T1000 (cell line): ENCODE measurements at places on chromosomes 11 and 22.
A peak's percentile ranks its signal among the peaks of the same experiment; 100 is the strongest.

DNA sequence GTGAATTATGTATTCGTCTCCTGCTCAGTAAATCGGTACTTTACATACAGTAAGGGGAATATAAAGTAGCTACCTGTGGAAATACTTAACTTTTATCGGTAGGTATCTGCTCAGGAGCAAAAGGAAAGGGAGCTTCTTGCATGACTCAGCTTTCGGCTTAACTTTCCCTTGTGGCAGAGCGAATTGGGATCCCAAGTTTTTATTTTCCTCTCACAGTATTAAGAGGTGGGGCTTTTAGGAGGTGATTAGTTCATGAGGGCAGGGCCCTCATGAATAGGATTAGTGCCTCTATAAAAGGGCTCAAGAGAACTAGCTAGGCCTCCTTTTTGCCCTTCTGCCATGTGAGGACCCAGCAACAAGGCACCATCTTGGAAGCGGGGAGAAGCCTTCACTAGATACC lies 18.7 kb downstream of the RCN1 start:
- no peak for DNase-seq

DNA sequence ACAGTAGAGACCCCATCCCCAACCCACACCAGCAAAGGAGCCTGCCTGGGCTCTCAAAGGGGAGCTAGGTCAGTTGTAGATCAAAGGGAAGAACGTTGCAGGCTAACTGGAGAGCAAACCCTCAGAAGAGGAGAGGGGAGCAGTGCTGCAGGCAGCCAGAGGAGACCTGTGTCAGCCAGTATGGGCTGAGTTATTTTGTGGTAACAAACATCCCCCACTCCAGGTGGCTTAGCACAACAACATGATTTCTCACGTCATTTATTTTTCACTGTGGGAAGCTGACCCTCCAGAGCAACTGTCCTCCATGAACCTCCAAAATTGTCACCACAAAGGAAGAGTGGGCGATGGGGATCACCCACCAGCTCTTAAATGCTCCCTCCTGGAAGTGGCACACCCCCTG lies 19.8 kb upstream of the SHANK2 start:
- DNase-seq = no peak

GRCh38 chr11:45964911-45965389 lies 42.5 kb downstream of the LARGE2 start:
- peak; percentile 36 for DNase-seq

DNA sequence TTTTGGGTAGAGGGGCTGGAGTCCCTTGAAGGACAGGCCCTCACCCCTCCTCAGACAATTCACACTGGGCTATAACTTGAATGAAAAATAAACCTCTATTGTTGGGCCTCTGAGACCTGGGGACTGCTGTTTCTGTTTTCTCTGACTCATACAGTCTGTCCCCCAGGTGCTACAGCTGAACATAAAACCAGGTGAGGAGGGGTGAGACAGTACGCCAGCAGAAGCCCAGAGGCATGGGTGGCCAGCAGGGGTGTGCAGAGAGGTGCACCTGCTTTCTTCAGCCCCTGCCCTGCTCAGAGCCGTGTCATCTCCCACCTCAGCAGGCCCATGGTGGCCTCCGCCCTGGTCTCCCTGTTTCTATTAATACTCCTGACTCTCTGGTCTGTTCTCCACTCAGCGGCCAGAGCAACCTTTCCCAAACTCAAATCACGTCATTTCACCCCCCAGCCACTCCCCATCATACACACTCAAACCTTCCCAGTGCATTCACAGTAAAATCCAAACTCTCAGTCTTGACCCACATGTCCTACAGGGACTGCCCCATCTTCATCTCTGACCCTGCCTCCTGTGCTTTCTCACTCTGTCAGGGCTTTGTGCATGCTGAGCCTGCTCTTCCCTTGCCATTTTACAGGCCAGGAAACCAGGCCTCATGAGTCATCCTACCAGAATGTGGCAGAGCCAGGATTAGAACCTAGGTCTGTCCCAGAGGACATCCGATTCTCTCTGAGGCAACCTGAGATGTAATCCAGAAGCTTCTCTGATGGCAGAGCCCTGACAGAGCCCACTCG lies 5.4 kb upstream of the IL2RB start:
- no peak for DNase-seq

DNA sequence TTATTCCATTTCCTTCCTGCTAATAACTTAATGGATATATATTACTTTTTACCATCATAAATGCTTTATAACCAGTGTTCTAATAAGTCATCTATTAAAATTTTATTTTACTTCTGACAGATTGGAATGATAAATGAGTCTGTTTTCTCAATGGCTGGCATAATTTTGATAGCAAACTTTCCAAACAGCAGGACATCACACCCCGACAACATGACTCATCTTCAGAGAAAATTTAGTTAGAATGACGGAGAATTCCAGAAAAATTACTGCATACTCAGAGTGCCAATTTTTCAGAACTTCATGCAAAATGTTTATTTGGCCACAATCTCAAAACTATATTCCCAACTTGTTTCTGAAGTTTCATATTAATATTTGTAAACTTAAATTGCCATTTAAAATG lies 174.4 kb downstream of the SWAP70 start:
- no peak for DNase-seq

- no peak for DNase-seq
Observed at GRCh38 chr22:31995046-31995445, 48.0 kb upstream of the SLC5A1 start.

DNA sequence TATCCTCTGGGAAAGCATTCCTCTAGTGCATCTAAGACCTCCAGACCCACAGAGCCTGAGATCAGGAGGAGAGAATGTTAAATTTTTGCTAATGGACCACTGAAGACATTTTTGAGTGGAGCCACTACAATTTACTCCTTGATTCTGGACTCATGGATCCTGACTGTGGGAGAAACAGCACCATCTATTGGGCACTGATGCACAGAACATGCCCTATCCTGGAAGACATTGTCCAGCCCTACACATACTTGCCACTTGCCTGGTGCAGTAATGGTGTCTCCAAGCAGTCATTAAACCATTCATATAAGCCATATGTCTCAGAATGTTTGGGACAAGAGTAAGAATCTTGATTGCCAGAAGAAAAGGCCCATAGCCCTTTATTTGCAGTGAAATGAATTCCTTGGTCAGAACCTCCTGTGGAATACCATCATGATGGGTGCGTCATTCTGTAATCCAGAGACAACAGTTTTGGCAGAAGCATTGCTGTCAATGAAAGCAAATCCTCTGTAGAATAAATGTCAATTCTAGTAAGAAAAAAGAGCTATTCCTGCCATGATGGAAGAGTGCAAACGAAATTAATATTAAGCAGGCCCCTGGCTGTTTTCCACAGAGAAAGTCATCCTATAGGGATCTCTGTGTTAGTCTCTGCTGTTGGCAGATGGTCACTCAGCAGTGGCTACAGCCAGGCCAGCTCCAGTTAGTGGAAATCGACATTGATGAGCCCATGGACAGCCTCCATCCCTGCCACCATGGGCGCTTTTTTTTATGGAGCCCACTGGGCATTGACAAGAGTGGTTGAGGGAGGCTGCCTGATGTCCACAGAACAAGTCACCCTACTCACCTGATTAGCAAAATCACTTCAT lies 43.5 kb downstream of the GGTLC2 start:
- no peak for DNase-seq

- DNase-seq = no peak
Observed at GRCh38 chr22:50628543-50629134, 687 bp upstream of the ARSA start.

DNA sequence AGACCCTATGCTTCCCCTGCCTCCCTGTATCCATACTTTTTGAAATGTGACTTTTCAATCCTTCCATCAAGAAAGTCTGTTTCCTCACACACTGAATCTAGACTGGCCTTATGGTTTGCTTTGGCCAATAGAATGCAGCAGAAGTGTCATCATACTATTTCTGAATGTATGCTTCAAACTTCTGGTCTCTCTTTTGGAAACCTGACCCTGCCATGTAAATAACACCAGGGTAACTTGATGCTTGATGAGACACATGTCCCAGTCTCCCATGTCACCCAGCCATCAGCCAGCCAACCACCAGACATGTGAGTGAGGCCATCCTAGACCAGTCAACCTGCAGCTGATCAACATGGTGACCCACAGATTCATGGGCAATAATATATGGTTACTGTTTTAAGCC lies 29.7 kb upstream of the CAVIN3 start:
- no peak for DNase-seq

DNA sequence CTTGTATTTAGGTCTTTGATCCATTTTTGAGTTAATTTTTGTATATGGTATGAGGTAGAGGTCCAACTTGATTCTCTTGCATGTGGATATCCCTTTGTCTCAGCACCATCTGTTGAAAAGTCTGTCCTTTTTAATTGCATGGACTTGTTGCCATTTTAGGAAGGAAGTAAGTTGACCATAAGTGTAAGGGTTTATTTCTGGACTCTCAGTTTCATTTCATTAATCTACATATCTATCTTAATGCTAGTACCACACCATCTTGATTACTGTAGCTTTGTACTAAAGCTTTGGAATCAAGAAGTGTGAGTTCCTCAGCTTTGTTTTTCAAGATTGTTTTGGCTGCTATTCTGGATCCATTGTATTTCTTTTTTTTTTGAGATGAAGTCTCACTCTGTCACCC lies 31.4 kb downstream of the CBL start:
- no peak for DNase-seq

DNA sequence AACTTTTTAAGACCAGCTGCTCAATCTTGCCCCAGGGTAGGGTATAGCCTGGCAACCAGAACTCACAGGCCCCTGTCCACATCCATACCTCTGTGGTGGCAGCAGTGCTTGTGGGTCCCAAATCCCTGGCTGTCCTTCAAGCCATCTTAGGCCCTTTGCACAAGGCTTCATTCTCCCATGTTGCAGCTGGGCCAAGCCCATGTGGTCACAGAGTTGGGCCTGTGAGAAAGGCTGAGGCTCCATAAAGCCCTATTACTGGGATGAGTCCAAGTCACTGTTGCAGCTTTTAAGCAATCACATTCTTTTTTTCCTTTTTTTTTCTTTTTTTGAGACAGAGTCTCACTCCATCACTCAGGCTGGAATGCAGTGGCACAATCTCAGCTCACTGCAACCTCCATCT lies 47.9 kb upstream of the SLC25A1 start:
- no peak for DNase-seq

DNA sequence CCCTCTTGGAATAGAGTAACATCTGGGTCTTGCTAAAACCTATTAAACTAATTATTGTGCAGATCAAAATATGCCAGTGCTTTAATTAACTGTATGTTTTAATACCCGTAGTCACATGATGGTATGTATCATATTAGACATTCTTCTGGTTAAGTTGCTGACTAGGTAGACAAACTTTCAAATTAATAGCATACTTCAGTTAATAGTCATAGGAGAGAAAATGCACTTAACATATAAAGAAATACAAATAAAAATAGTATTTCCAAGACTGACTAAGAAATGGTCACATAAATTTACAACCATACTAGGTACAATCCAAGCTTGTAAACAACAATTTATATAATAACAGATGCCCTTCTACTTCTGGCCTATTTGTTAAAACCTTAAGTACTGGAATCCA lies 7.6 kb upstream of the EXPH5 start:
- no peak for DNase-seq

DNA sequence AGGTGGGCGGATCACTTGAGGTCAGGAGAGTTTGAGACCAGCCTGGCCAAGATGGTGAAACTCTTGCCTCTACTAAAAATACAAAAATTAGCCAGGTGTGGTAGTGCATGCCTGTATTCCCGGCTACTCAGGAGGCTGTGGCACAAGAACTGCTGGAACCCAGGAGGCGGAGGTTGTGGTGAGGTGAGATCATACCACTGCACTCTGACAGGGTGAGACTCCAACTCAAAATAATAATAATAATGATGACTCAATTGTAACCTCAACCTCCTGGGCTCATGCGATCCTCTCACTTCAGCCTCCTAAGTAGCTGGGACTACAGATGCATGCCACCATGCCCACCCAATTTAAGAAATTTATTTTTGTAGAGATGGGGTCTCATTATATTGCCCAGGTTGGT lies 15.6 kb upstream of the CHRNA10 start:
- no peak for DNase-seq

GRCh38 chr22:19815093-19815822 lies 39.4 kb downstream of the GNB1L start:
- no peak for DNase-seq

GRCh38 chr11:36249246-36249645 lies 40.0 kb downstream of the COMMD9 start:
- DNase-seq = peak; percentile 39

- DNase-seq = no peak
Observed at GRCh38 chr11:6405846-6406245, 13.0 kb downstream of the APBB1 start.

- no peak for DNase-seq
Observed at GRCh38 chr11:110172468-110173065, 79.4 kb downstream of the ZC3H12C start.

- no peak for DNase-seq
Observed at GRCh38 chr22:30521368-30522156, 16.1 kb upstream of the SEC14L4 start.

- no peak for DNase-seq
Observed at GRCh38 chr11:114078423-114078822, 18.9 kb downstream of the ZBTB16 start.

GRCh38 chr11:65352783-65353182 lies 1.8 kb upstream of the TIGD3 start:
- no peak for DNase-seq
